ENCODE measurements at places on chromosomes 12 and 14.

DNA sequence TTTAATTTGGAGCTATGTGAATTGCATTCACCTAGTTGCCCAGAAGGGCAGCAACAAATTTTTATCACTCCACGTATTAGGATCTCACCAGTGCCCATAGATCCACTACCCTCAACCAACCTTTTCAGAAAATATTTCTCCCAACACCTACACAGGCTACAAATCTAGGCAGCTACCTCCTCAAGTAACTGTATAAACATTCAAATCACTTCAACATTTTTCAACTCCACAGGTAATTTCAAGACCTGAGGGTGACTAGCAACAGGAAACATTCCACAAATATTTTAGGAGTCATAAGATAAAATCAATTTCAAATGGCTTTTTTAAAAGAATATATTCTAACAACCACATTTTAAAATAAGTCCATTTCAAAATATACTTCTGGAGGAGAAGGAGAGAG, 12.9 kb downstream of the PHLDA1 start:
- DNase-seq: no peak

GRCh38 chr14:100359881-100360280, 36.7 kb downstream of the SLC25A47 start:
- no peak for DNase-seq

DNA sequence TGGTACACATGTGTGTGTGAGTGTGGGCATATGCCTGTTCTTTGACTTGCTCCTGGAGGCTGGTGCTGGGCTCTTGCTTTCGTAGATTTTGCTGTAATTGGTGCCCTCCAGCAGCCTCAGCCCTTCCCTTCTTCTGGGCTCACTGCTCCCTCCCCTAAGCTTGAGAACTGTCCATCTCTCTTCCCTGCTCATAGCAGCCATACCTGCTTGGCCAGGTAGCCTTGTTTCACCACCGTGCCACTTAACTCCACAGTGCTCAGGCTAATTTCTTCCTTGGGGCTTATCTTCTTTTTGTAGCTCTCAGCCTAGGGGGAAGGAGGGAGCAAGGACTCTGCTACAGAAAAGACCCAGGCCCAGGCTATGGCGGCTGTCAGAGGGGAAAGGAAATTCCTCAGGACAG, 19.8 kb downstream of the PLEK2 start:
- no peak for DNase-seq

DNA sequence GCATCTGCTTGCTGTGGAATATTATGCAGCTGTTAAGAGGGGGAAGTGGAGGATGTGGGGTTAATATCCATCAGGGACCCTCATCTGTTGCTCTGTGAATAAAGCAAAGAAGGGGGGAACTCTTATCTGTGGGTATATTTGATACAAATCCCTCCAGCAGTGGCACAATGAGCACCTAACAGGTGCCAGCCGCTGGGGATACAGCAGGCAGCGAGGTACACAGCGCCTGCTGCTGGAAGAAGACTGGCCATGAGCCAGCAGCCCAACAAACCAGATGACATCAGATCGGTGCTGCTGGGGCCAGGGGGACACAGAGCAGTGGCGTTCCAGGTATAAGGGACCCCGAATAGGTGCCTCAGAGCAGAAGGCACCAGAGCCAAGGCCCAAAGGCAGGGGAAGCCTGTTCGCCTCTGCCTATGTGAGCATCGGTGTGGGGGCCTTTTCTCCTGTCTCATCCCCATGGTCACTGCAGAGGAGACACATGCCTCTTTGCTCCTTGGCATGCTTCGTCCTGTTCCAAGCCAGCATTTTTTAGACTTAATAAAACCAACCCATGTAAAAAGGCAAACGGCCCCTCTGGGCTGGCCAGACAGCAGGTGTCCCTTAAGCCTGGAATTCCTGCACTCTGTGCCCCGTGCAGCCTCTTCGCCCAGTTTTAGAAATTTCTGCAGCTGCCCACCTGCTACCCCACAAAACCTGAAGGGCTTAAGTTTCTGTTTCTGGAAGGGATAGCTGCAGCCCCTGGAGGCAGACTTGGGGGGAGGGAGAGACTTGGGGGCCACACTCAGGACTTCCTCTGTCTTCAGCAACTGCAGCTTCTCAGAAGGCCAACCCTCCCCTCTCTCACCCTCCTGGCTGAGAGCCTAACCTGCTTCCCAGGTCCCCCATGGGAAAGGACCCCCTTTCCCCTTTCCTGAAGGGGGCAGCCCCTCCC, 1.6 kb upstream of the CKB start:
- DNase-seq: no peak

DNA sequence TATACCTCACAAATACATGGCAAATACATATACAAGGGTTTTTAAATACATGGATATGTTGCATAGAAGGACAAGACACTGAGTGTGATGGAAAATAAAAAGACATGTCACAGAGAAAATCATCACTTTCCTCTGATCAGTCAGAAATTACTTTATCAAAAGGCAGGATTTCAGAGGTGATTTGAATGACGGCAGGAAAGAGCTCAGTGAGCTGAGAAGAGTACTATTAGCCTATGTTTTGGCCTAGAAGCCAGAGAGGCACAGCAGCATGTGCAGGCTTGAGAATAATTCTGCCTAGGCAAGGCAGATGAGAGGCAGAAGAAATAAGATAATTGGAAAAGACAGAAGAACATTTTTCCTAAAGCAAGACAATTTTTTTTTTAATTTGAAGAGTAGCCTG, 94.9 kb downstream of the BCAT1 start:
- DNase-seq: no peak

DNA sequence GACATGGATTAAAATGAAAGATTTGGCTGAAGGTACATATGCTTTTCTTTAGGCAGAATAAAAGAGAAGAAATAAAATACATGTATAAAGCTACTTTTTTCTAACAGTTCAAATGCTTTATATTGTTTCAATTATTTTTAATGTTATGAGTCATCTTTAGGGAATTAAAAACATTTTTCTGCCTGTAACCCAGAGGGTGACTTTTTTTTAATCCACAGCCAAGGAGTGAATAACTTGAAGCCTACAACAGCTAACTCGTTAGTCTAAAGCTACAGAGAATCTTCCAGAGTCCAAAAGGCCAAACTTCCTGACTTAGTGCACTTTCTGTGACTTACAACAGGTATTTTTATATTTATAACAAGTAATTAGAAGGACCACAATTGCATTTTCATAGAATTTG, 151.6 kb downstream of the SEC23A start:
- no peak for DNase-seq

- DNase-seq: no peak
These were observed 14.3 kb upstream of the PTGER2 start for GRCh38 chr14:52299692-52300278.

DNA sequence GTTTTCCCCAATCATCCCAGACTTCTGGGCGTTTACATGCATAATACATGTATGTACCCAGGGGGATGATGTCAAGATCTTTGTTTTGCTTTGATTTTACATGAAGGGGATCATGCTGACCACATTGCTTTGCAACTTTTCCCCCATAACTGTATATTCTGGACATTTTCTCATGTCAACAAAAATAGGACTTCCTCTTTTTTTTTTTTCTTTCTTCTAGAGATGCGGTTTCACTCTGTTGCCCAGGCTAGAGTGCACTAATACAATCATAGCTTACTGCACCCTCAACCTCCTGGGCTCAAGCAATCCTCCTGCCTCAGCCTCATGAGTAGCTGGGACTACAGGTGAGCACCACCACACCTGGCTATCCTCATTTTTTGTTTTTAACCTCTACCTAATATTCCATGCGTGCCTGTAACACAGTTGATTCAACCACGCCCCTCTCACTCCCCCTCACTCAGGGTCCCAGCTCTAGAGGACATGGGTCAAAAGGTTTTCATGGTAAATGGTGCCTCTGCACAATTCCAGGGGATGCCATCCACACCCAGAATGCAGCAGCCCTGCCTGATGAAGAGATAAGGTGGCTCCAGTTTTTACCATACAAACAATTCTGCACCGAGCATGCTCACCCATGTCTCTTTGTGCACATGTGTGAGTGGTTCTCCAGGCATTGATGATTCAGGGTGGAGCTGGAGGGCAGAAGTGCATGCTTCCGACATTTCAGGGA, 32.0 kb upstream of the CIPC start:
- DNase-seq: no peak

DNA sequence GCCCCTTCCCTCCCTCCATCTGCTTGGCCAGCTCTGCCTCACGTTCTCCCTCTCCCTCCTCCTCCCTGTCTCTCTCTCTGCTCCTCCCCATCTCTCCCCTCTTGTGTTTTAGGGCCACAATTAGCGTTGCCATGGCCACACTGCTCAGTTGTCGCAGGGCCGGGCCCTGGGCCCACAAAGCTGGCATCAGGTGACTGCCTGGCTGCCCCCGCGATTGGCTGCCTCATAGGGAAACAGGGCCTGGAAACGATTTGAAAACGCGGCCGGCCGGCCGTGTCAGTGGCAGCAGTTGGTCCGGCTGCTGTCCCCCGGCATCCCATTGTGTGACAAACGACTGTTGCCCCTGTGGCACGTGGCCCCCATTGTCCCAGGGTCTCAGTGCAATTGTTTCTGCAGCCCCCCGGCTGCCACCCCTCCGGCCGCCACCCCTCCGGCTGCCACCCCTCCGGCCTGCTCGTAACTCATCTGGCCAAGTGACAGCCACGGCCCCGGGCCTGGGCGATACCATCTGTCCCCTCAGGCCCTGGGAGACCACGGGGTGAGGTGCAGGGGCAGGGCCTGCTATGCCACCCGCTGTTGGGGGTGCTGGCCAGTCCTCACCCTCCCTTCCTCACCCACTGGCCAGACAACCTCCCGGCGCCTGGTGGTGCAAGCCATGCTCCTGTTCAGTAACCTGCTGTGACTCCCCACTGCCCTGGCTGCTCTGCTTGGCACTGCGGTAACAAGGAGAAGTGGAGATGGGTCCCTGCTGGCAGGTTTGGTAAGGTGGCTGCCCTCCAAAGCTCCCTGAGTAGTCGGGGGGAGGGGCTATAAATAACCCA, 17.4 kb downstream of the FOXN4 start:
- no peak for DNase-seq

- no peak for DNase-seq
These were observed 15.4 kb upstream of the TNS2 start for GRCh38 chr12:53034459-53034858.

DNA sequence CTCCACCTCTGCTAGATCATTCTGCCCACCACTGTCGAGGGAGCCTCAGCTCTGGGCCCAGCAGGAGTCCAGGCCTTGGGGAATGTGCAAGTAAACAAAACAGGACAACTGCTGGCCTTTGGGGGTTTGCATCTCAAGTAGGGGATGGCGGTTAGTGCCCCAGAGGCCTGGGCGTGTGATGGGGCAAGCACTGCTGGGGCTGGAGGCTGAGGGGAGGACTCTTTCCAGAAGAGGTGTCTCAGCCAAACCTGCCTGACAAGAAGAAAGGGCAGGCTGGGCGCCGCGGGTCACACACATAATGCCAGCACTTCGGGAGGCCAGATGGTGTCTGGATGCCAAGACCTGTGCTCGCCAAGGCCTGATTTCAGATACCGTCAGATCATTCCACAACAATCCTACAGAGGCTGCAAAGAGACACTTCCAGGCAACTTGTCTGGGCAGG, 8.6 kb upstream of the ALDH2 start:
- DNase-seq: no peak

DNA sequence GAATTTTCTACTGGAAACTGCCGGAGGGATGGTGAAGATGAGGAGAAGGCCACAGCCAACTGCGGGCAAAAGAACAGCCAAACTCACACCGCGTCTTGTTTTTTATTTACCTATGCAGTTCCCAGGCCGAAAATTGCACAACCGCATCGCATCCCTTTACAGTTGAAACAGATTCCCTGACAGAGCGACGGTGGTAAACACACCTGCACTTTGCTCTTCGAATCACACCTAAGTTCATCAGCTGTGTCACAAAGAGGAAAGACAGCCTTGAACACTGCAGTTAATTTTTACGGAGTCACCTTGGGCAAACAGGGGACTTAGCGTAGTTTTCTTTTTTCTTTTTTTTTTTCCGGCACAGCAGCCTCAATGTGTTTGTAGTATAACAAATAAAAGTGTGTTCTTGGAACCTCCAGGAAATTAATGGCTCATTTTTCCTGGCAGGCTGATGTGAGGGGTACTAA, 272.0 kb upstream of the DIO3 start:
- no peak for DNase-seq

DNA sequence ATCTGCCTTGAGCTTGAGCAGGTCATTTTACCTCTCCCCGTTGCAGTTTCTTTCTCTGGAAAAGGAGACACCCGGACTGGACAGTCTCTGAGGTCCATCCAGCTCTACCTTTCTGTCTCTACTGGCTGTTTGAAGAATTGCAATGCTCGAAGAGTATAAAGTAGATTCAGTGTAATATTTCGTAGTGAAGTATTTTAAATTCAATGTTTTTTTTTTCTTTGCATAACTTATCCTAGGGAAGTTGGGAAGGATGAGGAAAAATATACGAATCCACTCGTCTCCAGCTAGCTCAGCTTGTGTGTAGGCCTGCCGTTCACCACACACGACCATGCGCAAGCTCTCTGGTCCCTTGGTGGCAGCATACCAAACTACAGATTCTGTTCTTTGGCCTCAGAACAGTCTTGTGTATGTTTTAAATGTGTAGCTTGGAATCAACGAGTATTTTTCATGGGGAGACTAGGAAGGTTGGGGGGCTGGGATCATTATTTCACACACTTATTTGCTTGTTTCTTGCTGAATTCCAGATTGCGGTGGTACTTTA, 307.9 kb downstream of the CACNA1C start:
- no peak for DNase-seq

- DNase-seq: no peak
These were observed 80.0 kb downstream of the SINHCAF start for GRCh38 chr12:31245822-31246469.

DNA sequence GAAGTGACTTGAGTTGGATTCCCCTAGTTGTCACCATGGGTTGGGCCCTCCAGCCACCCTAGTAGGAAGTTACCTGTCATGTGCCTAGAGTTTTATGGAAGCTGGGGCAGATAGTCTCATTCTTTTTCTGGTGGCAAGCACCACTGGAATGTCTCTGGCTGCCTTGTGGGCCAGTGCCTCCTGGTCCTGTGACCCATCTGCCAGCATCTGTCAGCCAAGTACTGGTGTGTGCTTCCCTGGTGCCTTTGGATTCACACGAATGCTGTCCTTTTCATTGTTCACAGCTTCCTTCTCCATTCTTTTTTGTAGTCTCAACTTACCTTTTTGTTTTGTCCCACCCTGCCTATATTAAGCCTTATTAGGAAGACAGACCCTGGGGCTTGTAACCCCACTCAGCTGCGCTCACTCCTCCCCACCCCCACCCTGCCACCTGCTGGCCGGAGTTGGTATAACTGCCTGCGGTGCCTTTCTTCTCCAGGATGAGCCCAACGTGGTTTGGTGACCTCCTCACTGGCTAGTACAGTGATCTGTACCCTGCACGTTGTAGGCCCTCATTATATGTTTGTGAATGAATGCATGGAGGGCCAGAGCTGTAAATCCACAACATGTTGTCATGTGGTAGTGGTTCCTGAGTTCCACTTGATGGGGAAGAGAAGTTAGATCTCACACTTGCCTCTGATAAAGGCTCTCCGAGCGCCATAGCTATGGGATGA, 125.7 kb downstream of the TSPAN9 start:
- DNase-seq: peak; percentile 7

DNA sequence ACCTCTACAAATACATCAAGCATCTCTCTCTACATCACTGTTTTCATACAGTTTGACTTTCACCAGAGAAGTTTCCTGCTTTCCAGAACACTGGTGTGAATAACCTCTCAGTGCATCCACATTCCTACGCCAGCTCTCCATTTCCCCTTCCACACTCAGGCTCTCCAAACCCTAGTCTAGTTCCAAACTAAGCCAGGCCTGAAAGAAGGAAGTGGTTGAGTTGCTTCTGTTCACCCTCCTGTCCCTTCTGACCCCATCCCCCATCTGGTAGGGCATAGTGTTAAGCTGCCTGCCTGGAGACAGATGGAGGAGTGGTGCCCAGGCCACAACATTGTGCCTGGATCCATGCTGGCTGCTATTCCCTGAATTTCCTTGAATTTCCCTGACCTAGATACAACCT, 132.4 kb downstream of the GPR65 start:
- DNase-seq: no peak

Data from T-helper 2 cell treated with Interferon-gamma antibody and Interleukin-4, amounts not matched to agents 5 μg/mL and 100 μg/mL, for 36 hours (primary cell).